ENCODE measurements at places on chromosomes 4 and X.

- no peak for DNase-seq
Observed at GRCh38 chr4:129901205-129901604, 805.3 kb downstream of the C4orf33 start.

DNA sequence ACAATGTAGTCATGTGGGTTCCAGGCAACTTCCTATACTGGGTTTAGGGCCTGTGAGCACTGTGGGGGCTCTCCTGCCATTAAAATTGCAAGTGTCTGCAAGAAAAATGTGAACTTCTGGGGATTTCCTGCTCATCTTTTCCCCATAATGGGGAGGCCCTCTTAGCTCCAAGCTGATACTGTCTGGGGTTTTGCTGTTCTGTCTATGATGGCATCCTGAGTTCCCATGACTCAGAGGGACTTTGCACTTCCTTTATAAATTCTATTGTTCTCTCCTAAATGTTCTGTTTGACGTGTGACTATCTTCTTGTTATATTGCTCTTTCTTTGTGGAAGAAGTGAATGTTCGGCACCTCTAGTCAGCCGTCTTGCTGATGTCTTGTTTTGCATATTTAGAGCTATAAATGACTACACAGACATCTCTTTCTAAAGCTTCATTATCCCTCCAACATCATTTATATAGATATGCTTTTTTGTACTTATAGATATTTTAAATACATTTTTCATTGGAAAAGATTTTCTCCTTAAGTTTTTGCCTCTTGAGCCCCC, 465.8 kb downstream of the NAF1 start:
- no peak for DNase-seq

GRCh38 chr4:107793996-107794395, 30.7 kb upstream of the SGMS2 start:
- DNase-seq: no peak

DNA sequence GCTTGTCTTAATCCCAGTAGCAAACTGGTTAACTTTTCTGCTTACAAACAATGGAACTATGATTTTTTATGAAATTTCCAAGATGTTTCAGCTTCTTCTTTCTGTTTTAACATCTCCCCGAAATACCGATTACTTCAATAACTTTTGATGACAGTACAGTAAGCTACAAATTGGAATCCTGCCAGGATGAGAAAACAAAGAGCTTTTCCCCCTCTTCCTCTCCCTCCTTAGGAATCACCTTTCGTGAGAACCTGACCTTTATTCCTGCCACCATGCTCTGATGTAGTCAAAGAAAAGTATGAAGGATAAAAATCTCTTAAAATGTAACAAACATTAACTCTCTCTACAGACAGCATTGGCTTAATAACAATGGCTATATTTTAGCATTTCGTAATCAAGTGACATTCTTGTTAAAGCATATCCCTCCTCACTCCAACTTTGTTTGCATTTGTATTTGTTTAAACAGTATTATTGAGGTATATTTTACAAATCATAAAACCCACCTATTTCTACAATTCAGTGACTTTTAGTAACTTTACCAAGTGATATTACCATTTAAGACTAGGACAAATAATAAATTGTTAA, 148.7 kb upstream of the NAP1L5 start:
- DNase-seq: no peak

DNA sequence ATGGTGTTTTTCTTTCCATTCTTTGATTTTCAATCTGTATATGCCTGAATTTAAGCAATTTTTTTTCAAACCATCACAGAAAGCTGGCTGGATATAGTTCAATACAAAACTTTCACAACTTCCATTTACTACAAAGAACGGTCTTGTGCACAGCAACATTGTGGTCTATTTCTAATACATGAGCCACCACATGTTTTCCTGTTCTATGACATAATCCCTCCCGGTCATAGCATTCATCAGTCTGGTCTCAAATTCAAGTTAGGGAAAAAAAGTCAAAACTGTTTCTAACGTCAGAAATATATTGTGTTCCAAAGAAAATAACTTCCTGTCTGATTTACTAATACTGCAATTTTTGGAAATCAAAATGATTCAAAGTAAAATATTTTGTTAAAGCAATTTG, 7.5 kb upstream of the CXCL6 start:
- no peak for DNase-seq

DNA sequence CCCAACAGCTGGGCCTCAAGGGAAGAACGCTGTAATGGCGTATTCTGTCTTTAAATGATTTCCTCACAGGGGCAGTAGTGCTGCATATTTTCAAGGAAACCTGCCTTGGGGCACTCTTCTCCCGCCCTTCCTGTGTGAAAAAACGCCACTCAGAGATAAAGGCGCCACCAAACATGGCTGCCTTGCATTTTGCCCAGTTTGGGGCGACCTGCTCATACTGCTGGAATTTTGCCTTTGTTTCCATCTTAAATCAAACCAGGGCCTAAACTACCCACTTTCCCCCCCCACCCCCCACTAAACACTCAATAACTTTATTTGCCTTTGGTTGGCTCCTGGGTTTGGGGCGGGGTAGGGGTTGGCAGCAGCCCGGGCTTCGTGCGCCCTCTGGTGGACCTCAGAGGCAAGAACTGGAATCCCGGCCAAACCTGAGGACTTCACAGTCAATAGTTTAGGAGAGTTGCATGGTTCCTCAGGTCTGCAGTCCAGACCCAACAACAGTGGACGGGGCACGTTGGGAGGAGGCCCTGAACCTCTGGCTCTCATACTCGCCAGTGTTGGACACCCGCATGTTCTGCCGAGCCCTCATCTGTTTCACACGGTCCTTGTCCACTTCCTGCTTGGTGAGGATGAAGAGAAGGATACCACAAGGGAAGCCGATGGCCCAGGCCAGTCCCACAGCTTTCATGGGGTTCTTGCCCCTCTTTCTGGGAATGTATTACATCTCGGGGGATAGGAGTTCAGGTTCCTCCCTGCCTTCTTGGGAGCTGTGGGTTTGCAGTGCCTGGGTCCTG, 220.1 kb upstream of the STK26 start:
- DNase-seq: no peak

- DNase-seq: no peak
Observed at GRCh38 chrX:47991263-47992094, 12.3 kb downstream of the ZNF182 start.

DNA sequence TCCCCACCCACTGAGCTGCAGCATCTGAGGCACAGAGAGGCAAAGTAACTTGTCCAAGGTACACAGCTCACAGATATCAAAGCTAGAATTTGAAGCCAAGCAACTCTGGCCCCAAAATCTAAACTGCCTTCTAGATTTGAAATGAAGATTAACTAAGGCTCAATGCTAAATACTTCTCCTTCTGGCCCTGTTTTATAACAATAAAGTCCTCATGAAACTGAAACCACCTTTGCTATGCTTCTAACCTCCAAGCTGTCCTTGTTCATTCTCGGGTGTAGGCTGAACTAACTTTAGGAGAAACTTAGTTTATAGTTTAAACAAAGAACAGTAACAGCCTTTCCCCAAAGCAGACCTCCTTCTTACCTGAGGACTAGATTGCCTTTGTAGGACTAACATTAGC, 93.6 kb downstream of the DCTD start:
- DNase-seq: no peak

DNA sequence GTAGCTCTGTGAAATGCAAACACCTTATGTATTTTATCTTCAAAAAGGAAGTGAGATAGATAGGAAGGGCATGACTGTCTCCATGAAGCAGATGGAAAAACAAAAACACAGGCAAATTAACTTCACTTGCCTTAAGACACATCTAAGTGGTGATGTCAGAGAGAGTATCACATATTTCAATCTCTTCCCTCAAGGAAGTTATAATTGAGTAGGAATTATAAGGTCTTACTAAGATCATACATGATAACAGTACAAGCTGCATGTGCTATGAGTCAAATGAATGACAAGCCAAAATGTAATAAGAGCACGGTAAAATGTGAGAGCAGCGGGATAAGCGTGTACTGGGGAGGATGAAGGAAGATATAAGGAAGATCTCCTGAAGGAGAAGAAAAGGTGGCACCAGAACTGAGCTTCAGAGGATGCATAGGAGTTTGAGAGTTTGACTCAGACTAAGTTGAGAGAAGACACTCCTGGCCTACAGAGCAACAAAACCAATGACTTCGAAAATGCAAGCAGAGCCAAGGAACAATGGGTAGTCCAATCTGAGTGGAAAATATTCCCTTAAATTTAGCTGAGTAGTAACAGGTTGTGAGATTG, 43.3 kb upstream of the GALNT7 start:
- DNase-seq: no peak

DNA sequence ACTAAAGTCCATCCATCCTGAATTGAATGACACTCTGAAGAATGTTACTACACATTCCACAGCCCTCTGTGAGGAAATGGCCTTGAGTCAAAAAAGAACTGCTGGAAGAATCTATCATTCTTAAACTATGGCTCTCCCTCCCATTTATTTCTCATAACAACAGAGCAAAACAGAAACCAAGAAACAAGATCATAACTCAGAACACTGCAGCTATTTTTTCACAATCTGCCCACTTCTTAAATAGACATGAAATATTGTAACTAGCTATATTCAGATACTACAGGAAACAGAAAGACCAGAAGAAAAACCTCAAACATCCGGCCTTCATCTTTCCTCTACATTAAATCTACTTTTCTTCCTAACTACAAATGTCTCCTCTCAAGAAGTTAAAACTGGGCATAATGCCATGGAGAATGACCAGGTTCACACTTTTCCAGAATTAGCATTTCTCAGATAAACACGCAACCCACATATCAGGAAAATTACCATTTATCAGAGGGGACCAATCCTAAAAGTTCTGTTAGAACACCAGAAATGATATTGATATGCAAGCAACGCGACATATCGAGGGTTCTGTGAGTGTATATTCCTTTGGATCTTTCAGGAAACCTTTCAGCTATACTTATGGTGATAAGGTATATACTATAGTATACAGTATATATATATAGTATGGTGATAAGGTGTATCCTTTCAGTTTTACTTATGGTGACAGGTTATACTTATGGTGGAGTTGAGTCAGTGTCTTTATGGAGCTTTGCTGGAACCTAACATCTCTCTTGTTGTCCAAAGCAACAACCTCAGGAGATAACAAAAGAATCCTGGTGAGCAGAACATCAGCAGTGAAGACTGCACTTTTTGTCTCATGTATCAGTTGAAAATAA, 60.4 kb upstream of the IRF2 start:
- no peak for DNase-seq

- DNase-seq: no peak
Observed at GRCh38 chr4:80202741-80203553, 5.6 kb downstream of the PRDM8 start.

- peak; percentile 84 for DNase-seq
Observed at GRCh38 chrX:48631376-48632090, 34.2 kb downstream of the WDR13 start.

DNA sequence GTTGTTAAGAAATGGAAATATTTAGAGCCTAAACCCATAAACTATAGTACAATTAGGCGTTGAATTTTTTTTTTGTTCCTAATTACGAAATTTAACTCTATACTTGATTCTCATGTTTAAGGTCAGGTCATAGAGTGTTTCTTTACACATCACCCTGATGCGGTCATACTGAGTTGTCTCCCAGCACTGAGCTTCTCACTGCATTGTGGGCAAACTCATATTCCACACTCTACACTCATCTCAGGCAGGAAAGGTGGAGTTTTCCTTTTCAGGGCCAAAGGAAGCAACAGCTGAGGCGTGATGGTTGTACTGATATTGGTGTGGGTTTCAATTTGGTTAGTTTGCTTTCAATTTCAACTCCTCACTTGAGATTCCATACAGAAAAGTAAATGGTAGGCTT, 75.4 kb downstream of the FAT4 start:
- no peak for DNase-seq

DNA sequence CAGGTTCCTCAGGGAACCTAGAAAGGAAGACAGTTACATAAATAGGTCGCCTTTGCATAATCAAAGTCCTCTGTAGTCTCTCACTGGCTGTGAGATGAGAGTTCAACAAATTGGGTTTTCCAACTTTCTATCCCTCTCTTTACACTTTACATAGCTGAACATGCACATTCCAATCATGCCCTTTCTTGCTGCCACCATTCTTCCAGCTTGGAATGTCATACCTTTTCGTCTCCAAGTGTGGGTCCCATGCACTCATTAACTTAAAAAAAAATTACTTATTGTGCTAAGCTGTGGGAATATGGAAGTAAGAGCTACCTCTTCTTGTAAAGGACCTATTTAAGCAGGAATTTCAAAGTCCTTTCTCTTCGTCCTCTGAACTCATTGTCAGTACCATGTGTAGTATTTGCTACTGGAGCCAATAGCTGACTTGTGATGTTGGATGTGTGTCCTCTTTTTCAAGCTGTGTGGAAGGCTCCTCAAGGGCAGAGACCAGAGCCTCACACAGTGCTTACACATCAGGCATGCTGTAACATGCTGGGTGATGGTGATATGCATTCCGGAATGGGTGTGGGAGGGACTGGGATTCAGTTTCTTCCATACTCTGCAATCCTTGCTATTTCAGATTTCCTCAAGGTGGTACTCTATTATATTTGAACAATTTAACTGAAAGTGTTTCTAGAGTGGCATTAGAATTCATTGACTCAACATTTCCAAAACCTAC, 7.1 kb downstream of the ENOPH1 start:
- DNase-seq: no peak

GRCh38 chr4:185437809-185438208, 12.0 kb upstream of the UFSP2 start:
- no peak for DNase-seq

DNA sequence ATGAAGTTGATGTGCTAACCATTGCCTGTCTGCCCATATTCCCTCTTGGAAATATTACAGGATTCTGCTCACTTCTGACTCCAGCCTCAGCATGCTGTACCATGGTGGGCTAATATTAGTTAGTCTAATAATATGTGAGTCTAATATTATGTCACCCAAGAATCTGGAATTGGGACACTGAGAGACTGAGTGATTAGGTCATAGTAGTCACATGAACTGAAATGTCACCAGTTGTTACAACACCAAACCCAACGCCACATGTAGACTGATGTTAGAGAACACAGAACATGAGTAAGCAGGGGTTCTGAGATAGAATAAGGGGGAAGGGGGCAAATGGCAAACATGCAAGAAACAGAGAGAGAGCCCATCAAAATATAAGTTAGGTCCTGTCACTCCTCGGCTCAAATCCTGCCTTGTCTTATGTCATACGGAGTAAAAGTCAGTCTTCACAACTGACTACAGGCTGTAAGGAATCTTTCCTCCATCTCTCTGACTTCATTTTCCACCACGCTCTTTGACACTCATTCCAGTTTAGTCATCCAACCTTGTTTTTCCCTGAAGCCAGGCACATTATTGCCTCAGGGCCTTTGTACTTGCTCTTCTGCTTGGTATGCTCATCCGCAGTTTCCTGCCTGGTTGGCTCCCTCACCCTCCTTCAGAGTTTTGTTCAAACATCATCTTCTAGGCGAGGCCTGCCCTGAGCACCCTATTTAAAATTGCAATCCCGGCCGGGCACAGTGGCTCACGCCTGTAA, 9.6 kb upstream of the SLAIN2 start:
- no peak for DNase-seq

DNA sequence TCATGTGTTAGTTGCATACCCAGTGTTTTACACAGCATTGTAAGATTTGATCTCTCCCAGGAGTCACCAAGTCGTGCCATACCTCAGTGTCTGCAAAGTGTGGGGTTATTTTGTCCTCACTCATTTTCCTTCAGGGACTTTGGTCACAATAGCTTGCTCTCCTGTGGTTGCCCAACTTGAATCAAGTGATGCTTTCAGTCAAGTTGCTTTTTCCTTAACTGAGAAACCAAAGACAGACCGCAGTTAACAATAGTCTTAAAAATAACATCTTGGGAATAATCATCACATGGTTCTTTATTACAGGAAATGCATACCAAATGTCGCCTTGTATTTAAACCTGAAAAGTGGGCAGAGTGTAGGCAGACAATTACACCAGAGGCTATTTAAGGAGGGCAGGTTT, 44.5 kb upstream of the NDP start:
- DNase-seq: no peak

All from putamen (tissue), 1 donor.